ENCODE measurements at places on chromosomes 6 and 20.

DNA sequence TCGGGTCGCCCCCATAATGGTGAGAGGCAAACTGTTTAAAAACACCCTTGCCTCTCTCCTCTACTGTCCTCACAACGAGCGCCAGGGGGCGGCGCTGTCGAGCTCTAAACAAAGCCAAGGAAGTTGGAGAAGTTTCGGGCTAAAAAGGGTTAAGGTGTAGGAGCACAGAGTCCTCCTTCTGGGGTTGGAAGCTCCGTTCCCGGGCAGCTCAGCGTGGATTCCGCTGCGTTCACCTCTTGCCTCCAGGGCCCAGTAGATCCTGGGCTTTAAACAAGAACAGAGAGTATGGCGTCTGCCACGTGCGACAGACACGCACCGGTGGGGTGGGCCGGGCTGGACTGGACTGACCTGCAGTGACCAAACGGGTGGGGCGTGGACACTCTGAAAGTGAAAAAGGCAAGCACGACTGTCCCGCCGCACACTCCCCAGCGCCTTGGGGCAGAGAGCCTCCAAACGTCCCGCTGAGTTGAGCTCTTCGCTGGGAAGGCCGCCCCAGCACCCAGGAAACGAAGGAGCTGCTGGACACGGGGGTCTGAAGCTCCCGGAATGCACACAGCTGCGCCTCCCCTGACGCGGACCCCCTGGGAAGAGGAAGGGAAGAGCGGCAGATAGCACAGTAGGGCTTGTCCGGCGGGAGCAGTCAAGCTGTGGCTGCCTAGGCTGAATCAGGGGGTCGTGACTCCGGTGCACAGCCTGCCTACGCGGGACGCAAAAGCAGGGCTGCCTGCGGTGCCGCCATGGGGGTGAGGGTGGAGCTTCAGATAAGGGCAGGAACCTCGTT lies 1.6 kb upstream of the THBD start:
- no peak for DNase-seq

GRCh38 chr6:163679753-163680152 lies 265.2 kb downstream of the QKI start:
- no peak for DNase-seq

GRCh38 chr6:15773806-15774410 lies 111.1 kb upstream of the DTNBP1 start:
- no peak for DNase-seq

GRCh38 chr20:20031790-20032189 lies 14.6 kb downstream of the NAA20 start:
- DNase-seq: no peak

- DNase-seq: no peak
Measured at GRCh38 chr20:6017880-6018279, 36.0 kb downstream of the LRRN4 start.

- no peak for DNase-seq
Measured at GRCh38 chr6:31581434-31582229, 592 bp downstream of the LTB start.

DNA sequence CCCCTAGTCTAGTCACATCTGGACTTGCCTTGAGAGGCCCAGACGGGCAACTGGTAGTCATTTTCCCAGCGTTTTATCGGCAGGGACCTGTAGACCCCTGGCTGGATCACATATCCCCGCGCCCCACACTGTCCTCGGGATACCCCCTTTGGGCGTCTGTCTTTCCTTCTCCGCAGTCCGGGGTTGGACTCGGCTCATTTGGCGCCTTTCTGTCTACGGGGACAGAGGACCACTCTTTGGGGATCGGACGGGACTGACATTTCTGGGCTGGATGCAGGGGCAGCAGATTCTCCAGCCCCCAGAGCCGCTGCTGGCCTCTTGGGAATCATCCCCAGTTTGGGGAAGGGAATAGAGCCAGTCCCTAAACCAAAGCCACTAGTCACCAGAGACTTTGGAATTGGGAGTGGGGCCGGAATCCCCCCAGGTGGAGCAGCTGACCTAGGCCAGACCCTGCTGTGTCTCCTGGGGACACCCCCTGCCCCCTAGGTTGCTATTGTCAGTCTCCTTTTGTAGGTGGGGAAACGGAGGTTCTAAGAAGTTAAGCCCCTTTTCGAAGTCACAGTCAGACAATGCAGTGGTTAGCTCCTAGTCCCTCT lies 734 bp downstream of the FAM110A start:
- no peak for DNase-seq

GRCh38 chr6:130895516-130895915 lies 68.3 kb downstream of the SMLR1 start:
- DNase-seq: no peak
